Trophoblast cell (in vitro differentiated cells and primary cell): ENCODE measurements at places on chromosomes 7 and 10.

DNA sequence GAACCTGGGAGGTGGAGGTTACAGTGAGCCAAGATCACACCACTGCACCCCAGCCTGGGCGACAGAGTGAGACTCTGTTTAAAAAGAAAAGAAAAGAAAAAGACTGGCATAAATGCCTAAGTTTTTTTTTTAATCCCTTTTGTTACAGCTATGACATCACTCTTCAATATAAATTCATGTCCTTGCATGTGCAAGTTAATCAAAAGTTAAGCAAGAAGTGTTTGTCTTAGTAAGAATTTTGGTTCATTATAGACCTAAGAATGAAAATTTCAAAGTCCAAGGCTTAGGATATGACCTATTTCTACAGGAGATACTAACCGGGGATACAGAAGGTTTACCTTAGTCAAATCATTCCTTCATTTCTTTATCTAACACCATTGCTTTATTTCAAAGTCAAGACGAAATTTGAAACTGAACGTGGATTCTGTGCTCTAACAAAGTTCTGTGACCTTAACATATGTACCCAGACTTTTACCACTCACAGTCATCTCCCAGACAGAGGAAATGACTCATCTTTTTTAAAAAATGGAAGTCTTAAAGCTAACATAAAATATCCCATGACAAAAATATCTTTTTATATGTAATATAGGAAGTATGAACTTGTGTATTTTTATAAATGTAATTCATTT is 29.3 kb upstream of the ITGB8 start:
- no peak for DNase-seq

DNA sequence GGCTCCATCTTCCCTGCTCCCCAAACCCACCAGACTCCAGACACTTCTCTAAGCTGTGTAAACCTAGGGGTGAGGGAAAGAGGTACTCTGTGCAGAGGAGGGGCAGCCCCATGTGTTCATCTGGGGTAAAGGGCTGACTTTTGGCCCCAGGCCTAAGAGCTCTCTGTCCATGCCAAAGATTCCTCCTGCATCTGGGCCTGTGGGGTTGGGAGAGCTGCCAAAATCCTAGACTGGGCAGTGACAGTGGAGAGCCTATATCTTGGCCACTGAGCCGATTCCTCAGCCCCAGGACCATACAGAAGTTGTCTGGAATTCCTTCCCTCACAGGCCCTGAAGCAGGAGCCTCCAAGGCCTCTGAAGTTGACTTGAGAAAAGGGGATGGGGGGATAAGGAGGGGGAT is 25.3 kb upstream of the LEP start:
- DNase-seq, result peak; percentile 90

- DNase-seq, result no peak
Observed at GRCh38 chr10:28363376-28363775, 60.5 kb upstream of the MPP7 start.

GRCh38 chr7:435630-436366 is 83.8 kb downstream of the PDGFA start:
- DNase-seq, result no peak

DNA sequence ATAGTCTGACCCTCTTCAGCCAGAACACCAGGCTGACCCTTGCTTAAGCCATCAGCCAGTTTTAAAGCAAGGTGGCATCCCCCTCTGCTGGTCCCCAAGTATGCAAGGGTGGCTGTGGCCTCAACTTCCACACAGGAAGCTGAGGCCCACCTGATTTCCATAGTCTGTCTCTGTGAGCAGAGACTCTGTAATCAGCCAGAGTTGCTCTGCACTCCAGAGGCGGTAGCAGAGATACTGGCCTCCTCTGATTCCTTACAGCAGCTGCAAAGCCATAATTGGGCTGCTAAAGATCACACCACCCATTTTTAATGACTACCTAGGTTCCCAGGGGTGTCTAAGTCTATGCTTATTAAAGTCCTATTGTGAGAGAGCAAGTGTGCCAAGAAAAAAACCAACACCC is 1.8 kb downstream of the PDAP1 start:
- no peak for DNase-seq

DNA sequence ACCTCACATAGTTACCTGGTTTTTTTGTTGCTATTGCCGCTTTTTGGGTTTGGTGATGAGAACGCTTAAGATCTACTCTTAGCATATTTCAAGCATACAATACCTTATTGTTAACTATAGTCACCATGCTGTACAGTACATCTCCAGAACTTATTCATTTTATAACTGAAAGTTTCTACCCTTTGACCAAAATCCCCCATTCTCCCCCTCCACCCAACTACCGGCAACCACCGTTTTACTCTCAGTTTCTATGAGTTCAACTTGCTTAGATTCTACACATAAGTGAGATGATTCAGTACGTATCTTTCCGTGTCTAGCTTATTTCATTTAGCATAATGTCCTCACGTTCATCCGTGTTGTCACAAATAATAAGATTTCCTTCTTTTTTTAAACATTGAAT is 86.7 kb upstream of the IL6 start:
- DNase-seq, result no peak

DNA sequence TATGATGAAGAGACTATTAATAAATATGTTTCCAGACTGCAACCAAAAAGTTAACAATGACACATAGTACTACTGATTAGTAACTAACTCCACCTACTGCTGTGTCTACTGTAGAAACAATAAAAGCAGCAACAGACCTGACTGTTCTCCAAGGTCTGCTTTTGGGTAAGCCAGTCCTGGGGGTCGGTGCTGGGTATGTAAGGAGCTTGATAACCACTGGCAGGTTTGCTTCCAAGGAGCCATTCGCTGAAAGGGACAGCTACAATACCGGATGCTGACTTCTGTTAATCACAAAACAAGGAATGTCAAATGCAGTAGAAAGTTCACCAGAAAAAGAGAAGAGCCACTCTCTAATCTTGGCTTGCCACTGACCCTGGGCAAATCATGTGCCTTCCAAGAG is 17.7 kb downstream of the NCOA4 start:
- no peak for DNase-seq

DNA sequence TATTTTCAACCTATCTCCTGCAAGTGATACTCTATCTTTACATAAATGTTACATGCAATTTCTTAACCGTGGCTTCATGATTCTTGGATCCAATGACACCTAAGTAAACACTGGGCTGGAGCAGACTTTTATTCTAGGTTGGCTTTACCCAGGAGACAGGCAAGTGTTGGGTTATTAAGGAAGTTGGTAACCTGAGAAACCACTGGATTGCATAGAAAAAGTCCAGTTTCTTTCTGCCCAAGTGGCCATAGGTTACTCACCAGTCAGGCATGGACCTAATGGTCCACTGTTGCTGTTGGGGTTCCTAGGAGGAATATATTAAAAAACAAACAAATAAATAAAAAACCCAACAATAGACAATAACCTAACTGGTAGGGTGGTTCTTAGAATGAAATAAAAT is 112.8 kb downstream of the SEMA3D start:
- DNase-seq, result no peak

DNA sequence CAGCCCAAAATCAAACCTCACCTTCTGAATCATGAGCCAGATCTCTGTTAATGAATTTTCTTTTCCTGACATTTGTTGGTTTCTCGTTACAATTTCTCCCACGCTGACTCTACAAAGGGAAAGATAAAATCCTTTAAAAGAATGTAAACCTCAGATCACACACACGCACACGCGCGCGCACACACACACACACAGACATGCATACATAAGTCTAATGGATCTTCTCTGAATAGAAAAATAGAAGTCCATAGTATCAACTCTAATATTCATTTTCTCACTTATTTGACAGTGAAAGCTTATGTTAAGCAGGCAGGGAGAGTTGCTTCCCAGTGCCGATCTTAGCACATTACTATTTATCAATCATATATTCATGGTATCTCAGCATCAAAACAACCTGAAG is 1.4 kb downstream of the ETV1 start:
- DNase-seq, result no peak

GRCh38 chr7:137454246-137454724 is 110.8 kb upstream of the PTN start:
- DNase-seq, result no peak

DNA sequence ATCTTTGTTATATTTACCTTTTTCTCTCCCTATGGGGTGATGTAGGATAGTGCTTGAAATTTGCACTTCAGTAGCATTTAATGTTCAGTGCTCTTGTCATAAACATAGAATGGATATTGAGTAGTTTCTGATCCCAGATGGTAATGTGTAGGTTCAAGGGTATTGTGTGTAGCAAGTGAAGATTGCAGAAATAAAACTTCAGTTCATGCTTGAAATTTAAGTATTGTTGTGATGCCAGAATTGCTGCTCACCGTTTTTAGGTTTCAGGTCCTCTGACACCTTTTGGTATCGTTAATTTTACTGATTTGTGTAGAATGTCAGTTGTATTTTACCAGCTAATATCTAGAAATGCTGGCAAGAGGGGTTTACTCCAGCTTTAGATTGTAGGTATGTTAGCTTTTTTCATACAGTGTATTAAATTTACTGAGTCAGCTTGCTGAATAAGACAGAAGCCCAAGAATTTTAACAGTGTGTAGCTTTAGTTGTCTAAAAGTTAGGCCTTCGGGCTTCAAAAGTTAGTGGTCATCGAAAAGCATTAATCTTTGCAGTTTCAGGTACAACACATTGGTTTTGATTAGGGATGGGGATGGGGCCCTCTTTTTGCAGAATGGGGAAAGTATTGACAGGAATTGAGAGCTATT is 1.9 kb downstream of the PTEN start:
- DNase-seq, result no peak
